Spinal cord (tissue), 10 donors: ENCODE measurements at places on chromosomes 5 and 9.

- no peak for DNase-seq
Observed at GRCh38 chr9:126504977-126505455, 108.7 kb upstream of the LMX1B start.

DNA sequence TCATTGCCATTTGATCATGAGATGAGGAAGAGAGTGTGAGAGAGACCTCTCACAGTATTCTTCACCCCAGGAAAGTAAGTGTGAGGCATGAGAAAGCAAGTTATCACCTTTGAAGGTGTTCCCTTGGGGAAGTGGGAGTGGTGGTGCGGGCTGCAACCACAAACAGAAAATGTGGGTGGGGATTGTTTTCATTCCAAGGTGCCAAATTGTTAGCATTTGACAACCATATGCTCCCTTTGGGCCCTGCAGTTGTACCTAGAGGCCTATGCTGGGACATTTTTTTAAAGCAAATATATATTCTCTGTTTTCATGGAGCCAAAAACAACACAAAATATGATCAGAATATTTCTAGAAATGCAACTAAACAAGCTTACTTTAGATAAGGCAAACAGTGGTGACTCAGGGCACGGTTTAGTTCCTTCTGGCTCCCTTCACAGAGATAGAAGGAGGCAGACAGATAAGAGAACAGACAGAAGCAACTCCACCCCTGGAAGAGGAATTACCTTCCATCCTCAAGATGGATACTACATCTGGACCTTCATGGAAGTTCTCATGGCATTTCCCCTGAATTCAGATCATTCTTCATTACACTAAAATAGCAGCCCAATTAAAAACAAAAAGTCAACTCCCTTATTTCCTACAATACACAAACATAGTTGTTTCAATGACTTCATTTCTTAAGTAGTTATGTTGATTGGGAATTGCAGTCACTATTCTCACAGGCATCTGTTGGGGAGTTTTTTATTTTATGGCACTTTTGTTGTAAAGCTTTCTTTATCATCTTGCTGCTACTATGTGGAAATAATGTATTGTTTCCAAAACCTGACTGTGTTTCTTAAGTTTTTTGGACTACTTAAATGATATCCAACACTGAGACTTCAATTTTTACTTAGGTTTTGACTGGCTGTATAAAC is 416.6 kb downstream of the PLK2 start:
- no peak for DNase-seq

DNA sequence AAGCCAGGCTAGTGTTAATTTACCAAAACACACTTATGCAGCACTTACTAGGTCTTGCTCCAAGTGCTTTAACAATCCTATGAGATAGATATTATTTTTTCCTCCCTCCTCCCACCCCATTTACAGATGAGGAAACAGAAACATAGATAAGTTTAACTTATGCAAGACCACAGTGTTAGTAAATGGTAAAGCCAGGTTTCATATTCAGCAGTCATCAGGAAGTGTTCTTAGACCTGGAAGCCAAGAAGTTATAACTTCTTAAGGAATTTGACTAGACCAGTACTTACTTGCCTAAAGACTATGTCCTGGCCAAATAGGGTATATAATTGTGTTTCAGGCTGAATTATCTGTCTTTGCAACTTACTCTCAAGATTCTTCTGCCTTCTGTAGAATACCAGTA is 15.9 kb downstream of the ABHD17B start:
- DNase-seq = no peak

- no peak for DNase-seq
Observed at GRCh38 chr9:98637381-98637780, 71.4 kb downstream of the GABBR2 start.

DNA sequence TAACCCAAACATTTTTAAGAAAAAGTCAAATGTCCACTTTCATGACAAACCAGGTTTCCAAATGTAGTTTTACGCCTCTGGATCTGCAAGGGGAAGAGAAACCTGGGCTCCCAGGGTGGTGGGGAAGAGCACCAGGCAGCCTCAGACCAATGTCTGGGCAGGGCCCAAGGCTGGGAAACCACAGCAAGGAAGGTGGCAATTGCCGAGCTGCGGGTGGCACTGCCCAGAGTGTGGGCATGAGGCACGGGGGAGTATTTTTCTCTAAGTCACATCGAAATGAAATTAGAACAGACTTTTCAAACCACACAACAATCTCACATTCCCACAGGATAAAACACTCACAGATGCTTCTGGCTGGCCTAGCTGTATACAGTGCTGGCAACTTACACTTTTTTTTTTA is 32.6 kb upstream of the RASGEF1C start:
- DNase-seq = no peak

- no peak for DNase-seq
Observed at GRCh38 chr5:32828492-32828891, 117.4 kb downstream of the NPR3 start.

GRCh38 chr9:75200892-75201470 is 112.7 kb downstream of the OSTF1 start:
- DNase-seq = peak; percentile 32

GRCh38 chr5:43099640-43100039 is 21.1 kb upstream of the ZNF131 start:
- no peak for DNase-seq

GRCh38 chr9:136525841-136526499 is 19.9 kb downstream of the NOTCH1 start:
- DNase-seq = no peak

DNA sequence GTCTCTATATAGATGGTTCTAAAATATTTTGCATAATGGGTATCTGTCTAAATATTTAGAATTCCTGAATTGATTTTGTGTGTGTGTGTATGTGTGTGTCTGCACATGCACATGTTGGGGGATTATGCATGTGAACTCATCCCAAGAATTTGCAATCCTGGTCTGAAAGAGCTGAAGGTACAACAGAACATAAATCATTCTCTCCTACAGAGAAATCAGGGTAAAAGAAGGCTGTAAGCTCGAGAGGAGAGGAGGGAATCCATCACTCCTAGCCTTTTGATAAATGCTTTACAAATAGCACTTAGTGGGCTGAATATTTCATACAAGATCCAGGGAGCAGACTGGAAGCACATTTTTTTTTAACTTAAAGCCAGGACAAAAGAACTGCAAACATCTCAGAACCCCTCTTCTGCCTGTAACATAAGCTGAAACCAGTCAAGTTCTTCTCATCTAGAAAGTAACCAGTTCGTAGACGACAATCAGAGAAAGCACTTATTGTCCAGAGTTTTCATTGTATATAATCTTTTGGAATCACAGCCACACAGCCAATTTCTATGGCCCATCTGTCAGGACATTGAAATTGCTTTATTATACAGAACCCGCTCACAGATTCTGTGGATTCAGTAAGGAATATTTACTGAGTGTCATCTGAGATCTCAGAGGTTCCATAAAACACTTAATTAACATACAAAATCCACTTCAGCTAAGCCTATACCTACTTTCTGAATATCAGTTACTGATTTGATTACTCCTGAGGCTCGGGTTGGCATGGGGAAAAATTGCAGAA is 541.4 kb upstream of the ZNF462 start:
- DNase-seq = no peak

- DNase-seq = no peak
Observed at GRCh38 chr9:35105571-35106342, 2.8 kb upstream of the STOML2 start.

GRCh38 chr5:153530357-153531143 is 40.1 kb downstream of the GRIA1 start:
- no peak for DNase-seq

GRCh38 chr5:18662231-18662630 is 1028.0 kb downstream of the TAF11L14 start:
- DNase-seq = no peak

- no peak for DNase-seq
Observed at GRCh38 chr5:135204151-135204600, 170.1 kb upstream of the PITX1 start.

- DNase-seq = no peak
Observed at GRCh38 chr9:36276781-36277181, 18.5 kb upstream of the GNE start.

- peak; percentile 82 for DNase-seq
Observed at GRCh38 chr9:101130054-101130453, 101.5 kb downstream of the PLPPR1 start.

DNA sequence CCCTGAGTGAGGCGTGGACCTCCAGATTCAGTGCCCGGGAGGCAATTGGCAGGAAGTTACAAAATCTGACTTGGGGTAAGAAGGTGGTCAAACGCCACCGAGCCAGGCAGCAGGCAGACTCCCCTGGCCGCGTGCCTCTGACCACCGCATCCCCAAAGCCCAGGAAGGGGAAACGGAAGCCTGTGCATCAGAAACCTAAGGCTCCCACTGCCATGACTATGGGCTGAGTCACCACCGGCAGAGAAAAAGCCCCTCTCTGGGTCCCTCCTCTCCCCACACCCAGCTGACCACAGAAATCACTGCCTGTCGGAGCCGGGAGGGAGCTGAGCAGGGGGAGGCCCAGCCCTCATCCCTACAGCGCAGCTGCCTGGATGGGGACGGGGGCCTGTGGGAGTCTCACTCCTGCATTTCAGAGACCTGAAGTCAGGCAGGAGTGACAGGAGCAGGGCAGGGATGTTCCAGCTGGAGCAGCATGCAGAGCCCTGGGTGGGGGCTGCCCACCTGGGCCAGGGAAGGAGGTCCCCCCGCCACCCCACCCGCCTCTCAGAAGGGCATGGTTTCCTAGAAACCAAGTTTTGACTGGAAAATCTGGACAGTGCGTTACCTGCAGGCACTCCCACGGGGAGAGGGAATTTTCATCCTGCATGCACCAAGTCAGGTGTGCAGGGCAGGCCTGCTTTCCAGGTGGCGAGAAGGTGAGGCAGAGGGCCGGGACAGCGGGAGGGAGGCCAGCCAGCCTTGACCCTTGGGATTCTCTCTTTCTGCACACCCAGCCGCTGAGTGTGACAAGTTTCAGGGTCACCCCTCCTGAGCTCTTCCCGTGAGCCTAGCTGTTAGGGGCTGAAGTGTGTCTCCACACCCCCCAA is 68.2 kb downstream of the LRSAM1 start:
- no peak for DNase-seq

DNA sequence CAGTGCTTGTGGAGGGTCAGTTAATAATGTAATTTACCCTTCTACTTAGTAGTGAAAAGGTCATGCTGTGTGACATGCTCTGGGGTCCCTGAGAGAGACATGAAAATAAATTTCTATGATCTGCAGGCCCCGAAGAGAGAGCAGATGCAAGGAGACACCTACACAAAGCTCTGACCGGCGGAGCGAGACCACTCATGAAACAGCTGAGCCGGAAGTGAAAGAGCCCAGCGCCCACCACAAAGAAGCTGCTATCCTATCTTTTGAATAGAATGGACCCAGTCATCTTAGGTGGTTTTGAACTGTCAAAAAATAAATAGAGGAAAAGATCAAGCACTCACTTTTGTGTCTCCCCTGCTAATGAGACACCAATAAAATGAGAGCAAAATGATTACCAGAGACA is 190.0 kb downstream of the MED10 start:
- DNase-seq = no peak

DNA sequence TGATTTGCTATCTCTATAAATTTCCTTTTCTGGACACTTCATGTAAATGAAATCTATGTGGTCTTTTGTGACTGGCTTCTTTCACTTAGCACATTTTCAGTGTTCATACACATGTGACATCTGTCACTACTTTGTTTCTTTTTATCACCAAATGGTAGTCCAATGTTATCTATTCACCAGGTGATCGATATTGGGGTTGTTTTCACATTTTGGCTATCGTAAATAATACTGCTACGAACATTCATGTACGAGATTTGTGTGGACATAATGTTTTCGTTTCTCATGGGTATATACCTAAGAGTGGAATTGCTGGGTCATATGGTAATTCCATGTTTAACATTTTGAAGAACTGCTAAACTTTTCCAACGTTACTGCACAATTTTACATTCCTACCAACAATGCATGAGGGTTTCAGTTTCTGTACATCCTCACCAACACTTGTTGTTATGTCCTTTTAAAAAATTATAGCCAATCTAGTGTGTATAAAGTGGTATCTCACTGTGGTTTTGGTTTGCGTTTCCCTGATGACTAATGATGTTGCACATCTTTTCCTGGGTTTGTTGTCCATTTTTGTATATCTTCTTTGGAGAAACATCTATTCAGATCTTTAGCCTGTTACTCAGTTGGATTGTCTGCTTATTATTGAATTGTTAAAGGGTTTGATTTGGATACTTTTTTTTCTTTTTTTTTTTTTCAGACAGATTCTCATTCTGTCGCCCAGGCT is 263.0 kb downstream of the PDZD2 start:
- no peak for DNase-seq

DNA sequence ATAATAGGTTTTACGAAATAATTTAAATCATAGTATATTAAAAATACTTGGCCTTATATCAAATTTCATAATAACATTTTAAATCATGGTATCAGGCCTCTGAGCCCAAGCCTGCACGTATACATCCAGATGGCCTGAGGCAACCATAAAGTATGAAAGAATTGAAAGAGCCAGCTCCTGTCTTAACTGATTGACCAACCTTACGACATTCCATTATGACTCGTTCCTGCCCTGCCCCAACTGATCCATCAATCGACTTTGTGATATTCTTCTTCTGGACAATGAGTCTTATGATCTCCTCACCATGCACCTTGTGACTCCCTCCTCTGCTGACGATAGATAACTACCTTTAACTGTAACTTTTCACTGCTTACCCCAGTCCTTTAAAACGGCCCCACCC is 545.0 kb downstream of the MTRR start:
- no peak for DNase-seq

GRCh38 chr9:107453479-107453878 is 36.1 kb downstream of the KLF4 start:
- DNase-seq = no peak

DNA sequence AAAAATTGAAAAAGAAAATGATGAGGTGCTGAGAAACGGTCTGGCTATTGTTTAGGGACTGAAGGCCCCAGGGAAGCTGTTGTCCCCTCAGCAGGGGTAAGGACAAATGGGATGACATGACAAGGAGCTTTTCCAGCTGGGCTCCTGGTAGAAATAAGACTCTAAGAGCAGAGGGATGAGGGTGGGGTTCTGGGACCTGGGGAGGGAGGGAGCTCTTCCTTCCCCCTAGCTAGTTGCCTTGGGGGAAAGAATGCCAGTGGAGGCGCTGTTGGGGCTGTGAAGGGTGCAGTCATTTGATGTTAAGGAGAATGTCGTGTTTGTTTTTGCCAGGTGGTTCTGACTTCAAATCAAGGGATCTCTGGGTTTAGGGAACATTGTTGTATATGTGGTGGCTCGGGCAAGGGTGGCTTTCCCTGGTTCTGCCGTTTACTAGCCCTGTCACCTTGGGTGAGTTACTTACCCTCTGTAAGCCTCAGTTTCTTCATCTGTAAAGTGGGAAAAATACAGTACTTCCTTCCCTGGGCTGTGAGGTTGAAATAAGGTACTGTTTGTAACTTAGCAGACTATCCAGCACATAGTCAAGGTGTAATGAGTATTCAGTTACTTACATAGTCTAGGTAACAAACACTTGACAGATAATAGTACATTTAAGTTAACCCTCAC is 47.8 kb downstream of the WWC1 start:
- DNase-seq = no peak

DNA sequence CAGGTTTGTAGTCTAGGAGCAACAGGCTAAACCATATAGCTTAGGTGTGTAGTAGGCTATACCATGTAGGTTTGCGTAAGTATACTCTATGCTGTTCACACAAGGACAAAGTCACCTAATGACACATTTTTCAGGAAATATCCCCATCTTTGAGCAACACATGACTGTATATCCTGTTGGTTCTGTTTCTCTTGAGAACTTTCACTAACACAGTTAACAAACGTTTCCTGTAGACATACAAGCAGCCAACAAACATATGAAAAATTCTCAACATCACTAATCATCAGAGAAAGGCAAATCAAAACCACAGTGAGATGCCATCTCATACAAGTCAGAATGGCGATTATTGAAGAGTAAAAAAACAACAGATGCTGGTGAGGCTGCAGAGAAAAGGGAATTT is 68.2 kb downstream of the NR2F1-AS1 start:
- DNase-seq = no peak
